ENCODE measurements at places on chromosomes 1 and 21.

DNA sequence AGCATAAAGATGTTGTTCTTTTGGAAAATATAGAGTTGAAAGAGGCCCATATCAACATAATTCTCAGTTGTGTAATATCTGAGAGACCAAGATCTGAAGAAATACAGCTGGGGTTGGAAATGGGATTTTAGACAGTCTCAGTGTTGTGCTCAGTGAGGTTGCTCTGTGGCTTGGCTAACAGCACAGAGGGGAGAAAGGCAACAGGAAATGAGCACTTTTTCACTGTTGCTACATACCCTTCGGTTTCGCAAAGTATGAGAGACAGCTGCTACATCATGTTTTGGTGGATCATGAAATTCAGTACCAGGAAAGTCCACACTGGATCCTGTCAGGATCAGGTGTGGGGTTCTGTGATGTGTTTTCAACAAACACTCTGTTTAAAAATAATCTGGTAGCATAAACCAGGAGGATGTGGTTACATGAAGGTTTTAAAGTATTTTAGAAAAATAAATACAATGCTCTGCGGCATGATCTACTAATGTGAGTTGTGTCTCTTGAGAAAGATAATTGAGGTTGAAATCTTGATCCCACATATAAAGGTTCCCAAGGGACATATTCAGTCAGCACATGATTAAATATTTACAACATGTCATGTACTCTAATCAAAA lies 7.0 kb upstream of the GPR88 start:
- no peak for DNase-seq

DNA sequence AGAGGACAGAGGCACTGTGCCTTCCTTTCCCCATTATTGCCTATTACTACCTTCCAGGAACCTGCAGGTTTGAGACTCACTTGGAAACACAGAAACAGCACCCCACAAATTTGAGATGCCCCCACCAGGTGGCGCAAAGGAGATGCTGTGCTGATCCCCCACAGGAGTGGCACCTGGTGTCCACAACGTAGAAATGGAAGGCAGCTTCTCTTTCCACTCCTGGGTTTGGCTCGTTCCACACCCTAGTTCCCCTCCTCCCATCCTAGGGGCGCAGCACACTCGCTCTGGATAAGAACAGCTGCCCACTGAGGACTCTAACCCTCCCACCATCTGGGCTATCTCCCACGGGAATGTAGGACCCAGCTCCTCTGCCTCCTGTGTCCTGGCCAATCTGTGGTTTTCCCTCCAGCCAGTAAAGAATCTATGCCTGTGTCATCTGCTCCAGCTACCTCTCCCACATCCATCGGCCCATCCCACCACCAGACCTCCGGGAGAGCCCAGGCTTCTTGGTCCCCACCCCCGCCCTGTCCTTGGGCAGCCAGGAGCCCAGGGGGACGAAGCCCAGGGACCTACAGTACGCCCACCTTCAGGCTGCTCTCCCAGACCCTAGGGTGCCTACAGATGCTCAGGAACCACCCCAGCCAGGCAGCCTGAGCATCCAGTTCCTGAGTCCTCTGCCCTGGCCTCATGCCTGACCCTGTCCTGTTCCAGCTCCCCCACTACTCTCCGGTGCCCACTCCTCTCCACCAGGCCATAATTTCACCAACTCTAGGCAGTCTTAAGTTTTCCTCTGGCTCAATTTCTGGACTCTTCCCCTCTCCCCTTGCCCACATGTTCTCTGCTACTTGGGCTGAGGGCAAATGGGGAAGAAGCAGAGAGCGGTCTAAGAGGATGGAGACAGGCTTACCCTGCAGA lies 549 bp downstream of the THBS3 start:
- peak; percentile 95 for DNase-seq

GRCh38 chr1:111733183-111733991 lies 5.8 kb downstream of the INKA2 start:
- no peak for DNase-seq

- peak; percentile 24 for DNase-seq
Measured at GRCh38 chr1:150560011-150560438, 10.8 kb downstream of the ADAMTSL4 start.

GRCh38 chr1:222618880-222619596 lies 1.1 kb downstream of the MIA3 start:
- DNase-seq: no peak

- DNase-seq: no peak
Measured at GRCh38 chr1:8680664-8681650, 136.5 kb downstream of the RERE start.

Data from NCI-H187 (cell line).